Esophagus (tissue), 2 donors: ENCODE measurements at places on chromosomes 1 and 21. TPM values are rescaled to one million over a fixed set of nuclear protein-coding genes. Genes with fewer than 3 reads are reported as not detected.

The C8A gene
- not detected for polyA plus RNA-seq

The CAP1 gene
- 168 TPM for polyA plus RNA-seq

The C1orf141 gene
- not detected for polyA plus RNA-seq

The ZNF678 gene
- 0.79 TPM for polyA plus RNA-seq

The FOXO6 gene
- polyA plus RNA-seq = 0.28 TPM

The XCL2 gene
- not detected for polyA plus RNA-seq

The KRTAP19-2 gene
- not detected for polyA plus RNA-seq

The OR2AK2 gene
- polyA plus RNA-seq = not detected

The MARK1 gene
- polyA plus RNA-seq = 3.4 TPM

The C1orf74 gene
- polyA plus RNA-seq = 2.1 TPM

The PHTF1 gene
- 2.3 TPM for polyA plus RNA-seq

The PLEKHG5 gene
- 28.0 TPM for polyA plus RNA-seq

The DYNLT4 gene
- polyA plus RNA-seq = 0.14 TPM

The DNAJC16 gene
- 6.1 TPM for polyA plus RNA-seq

The APH1A gene
- polyA plus RNA-seq = 94.3 TPM

The VAV3 gene
- 23.9 TPM for polyA plus RNA-seq

The BRINP3 gene
- 0.10 TPM for polyA plus RNA-seq

The MTARC2 gene
- polyA plus RNA-seq = 5.0 TPM
